ENCODE measurements at places on chromosomes 3 and 15. TPM values are rescaled to one million over a fixed set of nuclear protein-coding genes. Genes with fewer than 3 reads are reported as not detected.
A peak's percentile ranks its signal among the peaks of the same experiment; 100 is the strongest.

GRCh38 chr3:137065381-137065780, 107.6 kb downstream of the IL20RB start:
- no peaks in the 10 kb centered on the region for H3K4me1 ChIP-seq
- no peaks in the 10 kb centered on the region for H3K36me3 ChIP-seq
- H3K27ac ChIP-seq, result no peak overlapping the region
- no peak for DNase-seq

DNA sequence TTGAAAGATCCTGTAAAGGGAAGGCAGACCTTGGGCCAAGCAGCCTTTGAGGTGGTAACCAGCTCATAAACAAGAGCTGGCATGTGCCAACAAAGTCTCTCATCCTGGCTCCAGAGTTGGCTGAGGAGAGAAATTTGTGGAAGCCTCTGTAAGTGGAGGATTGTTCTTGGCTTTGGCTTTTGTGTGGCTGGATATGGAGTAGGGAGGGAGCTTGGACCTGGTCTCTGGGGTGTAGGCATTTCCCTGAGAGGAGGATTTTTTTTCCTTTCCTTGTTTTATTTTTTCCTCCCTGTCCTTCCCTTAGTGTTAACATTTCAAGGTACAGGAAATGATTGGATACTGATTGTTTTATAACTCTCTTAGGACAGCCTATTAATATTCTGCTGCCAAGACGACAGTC, 60.8 kb downstream of the ZNF609 start:
- peaks cover 46% of the 10 kb centered on the region for H3K4me1 ChIP-seq
- H3K27ac ChIP-seq, result peak overlapping the region; percentile 62
- DNase-seq, result no peak
- H3K27me3 ChIP-seq, result no peaks in the 10 kb centered on the region
- H3K4me3 ChIP-seq, result no peak overlapping the region

Gene PLA2G4E
- not detected for total RNA-seq

Gene ACP3
- 0.33 TPM for total RNA-seq

- no peak for DNase-seq
- H3K36me3 ChIP-seq, result no peaks in the 10 kb centered on the region
- H3K4me3 ChIP-seq, result peak within 1 kb of the TSS; percentile 1
- peaks cover 14% of the 10 kb centered on the region for H3K4me1 ChIP-seq
- H3K27ac ChIP-seq, result no peak within 1 kb of the TSS
Measured at GRCh38 chr15:83106994-83107840, at the start of gene TM6SF1. Gene TM6SF1, plus strand, starts transcription at chr15:83107645. Its CDS starts 36 bp downstream, at chr15:83107681.

Gene FEZF2
- not detected for total RNA-seq

Gene GUCA1C
- 4.4 TPM for total RNA-seq

- H3K36me3 ChIP-seq, result no peaks in the 10 kb centered on the region
- no peak for DNase-seq
- H3K4me3 ChIP-seq, result no peak overlapping the region
- H3K27ac ChIP-seq, result no peak overlapping the region
- H3K27me3 ChIP-seq, result no peaks in the 10 kb centered on the region
Measured at GRCh38 chr3:165874663-165875489, 37.7 kb upstream of the BCHE start.

GRCh38 chr15:79067072-79067833, 23.3 kb downstream of the RASGRF1 start:
- no peaks in the 10 kb centered on the region for H3K36me3 ChIP-seq
- H3K27me3 ChIP-seq, result no peaks in the 10 kb centered on the region
- no peak overlapping the region for H3K4me3 ChIP-seq
- H3K27ac ChIP-seq, result no peak overlapping the region
- peak; percentile 35 for DNase-seq

Gene PLSCR5
- not detected for total RNA-seq

Gene SNRPA1
- 26.2 TPM for total RNA-seq

Gene CTNNB1
- total RNA-seq, result 266 TPM
